ENCODE measurements at places on chromosomes 11 and 22.

- DNase-seq = no peak
These were observed 20.1 kb downstream of the OOSP3 start for GRCh38 chr11:59898650-59899049.

- no peak for DNase-seq
These were observed 5.0 kb upstream of the MTFP1 start for GRCh38 chr22:30420347-30421125.

DNA sequence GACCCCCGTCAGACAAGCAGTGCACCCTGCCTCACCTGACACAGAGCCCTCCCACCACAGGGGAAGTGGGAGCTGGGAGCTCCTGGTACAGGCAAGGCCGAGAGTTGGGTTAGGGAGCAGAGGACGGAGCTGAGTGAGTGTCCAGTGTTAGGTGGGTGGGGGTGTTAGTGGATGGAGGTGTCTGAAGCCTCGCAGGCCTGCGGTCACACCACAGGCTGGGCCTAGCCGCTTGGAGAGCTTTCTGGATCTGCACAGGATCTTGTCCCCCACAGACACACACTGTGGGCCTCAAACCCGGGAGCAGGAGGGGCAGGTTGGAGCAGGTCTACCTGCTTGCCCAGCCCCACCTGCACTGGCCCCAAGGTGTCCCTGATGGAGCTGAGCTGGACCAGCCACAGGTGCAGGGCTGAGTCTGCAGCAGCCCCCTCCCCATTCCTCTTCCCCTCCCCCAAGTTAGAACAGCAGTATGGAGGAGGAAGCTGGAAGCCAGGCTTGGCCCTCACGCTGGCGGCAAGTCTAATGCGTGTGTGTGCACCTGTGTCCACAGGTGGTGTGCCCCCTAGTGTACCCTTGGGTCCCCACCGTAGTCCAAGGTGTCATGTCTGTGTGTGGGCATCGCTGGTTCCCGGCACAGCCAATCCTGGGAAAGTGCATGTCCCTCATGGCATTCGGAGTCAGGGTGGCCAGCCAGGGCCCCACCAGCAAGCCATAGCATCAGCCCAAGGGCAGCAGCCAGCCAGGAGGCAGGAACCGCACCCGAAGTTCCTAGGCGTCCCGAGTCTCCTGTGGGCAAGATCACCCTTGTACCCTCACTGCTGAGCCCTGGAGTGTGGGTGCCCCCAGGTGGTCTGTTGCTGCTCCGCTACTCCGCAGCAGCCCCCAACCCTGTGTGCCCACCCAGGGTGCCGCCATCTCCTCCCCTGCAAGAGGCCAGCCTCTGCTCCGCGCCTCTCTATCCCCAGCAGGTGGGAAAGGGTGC is 2.0 kb upstream of the GATD1 start:
- no peak for DNase-seq

- DNase-seq = no peak
These were observed 95.7 kb downstream of the CWC15 start for GRCh38 chr11:94877443-94878200.

GRCh38 chr11:12172493-12173013 is 62.2 kb downstream of the MICAL2 start:
- DNase-seq = no peak

DNA sequence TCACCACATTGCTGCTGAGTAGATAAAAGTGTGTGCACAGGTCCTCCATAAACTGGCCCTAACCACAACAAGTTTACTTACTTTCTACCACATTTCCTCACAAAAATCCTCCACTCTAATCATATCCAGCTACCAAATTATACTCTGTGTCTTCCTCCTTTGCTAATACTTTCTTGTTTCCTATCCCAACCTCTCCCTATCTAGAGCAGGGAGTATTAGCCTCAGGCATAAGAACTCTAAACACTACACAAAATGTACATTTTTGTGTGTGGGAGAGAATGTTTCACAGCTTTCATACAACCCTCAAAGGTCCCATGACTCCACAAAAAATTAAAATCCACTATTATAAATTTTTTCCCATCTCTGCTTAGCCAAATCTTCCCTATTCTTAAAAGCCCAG is 72.4 kb downstream of the ATG16L2 start:
- DNase-seq = no peak

DNA sequence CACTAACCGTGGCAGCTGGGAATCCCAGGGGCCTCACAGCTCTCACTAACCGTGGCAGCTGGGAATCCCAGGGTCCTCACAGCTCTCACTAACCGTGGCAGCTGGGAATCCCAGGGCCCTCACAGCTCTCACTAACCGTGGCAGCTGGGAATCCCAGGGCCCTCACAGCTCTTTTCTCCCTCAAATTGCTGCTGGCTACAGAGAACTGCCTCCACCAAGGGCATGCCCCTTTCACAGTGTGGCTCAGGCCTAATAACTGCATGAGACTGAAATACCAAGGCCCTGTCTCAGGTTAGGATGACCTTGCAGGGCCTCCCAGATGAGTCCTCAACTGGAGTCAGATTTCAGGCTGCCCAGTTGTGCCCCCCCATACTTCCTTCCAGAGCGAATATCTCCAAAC is 35.1 kb upstream of the GGTLC2 start:
- DNase-seq = no peak

DNA sequence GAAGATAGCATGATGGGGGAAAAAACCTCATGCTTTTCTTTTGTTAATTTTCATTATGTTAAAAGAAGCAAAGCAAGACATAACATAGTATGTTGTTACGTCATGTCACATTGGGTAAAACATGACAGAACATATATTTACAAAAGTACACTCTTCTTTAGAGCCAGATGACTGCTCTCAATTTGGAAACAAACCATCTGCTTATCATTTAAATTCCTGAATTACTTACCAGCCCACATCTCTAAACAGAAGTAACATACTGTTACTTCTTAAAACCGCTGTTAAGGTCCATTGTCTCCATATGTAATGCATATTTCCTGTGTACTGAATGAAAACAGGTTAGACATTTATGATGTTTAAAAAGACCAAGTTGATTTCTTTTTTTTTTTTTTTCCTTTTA is 100.0 kb downstream of the TMEM135 start:
- DNase-seq = no peak

DNA sequence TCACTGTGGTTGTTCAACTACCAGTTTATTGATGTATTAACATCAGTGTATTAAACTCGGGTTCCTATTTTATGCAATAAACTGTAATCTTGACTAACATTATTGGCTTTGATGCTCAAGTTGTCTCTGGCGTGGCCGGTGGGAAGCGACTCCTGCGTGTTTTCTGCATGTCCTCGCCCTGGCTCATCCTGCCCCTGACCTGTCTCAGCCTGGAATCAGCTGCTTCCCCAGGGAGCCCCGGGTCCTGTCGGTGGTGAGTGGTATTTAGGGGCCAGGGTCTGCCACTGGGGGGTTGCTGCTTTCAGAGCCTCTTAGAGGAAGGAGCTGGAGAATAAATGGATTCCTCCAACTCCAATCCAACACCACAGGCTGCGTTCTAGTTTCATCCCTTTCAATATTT is 22.5 kb downstream of the IFITM10 start:
- no peak for DNase-seq

DNA sequence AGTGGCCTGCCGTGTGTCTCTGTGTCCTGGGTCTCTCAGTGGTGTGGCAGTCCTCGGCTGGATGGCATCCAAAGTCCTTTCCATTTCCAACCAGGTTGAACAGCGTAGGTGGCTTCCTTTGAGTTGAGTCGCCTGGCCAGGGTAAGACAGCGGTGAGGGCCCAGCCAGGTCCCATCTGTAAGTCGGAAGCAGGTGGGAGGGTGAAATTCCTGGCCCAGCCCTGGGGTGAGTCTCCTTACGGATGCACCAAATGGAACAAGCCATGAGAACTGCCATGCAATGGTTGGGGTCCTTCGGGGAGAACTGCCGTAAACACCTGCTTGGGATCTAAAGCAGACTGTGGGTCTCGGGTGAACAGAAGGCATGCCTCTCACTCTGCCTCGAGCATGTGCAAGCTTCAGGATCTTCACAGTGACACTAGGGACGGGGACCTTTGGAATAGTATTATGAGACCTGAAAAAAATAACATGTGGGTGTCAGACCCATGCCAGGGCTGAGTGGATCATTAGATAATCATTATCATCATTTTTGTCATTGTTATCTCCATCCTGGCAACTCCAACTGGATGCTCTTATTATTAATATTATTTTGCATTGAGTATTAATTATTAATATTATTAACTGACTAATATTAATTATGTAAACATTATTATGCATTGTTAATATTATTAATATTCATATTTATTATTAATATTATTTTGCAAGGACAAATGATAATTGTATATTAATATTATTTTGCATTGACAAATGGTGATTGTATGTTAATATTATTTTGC is 57.7 kb upstream of the LINC01488 start:
- DNase-seq = no peak

DNA sequence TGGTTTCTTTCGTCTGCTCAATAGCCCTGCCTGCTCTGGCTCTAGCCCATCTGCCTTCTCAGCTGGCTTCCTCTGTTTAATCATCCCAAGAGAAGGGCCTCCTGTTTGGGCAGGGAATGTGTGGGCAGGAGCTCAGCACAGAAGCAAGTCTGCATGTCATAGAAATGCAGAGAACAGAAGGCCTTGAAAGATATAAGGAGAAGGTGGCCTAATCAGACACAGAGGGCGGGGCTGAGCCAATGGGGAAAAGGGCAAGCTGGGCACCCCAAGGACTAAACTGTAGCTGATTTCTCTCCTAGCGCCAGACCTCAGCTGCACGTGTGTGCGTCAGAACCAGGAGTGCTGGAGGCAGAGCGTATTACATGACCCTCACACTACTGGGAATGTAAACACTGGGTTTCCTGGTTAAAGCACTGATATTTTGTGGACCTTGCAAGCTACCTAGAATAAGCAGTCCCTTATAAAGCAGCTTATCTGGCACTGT is 7.6 kb upstream of the CCKBR start:
- no peak for DNase-seq

- DNase-seq = no peak
These were observed 77.7 kb downstream of the TRIM44 start for GRCh38 chr11:35740061-35740799.

- no peak for DNase-seq
These were observed 51.9 kb upstream of the USP47 start for GRCh38 chr11:11789735-11790369.

DNA sequence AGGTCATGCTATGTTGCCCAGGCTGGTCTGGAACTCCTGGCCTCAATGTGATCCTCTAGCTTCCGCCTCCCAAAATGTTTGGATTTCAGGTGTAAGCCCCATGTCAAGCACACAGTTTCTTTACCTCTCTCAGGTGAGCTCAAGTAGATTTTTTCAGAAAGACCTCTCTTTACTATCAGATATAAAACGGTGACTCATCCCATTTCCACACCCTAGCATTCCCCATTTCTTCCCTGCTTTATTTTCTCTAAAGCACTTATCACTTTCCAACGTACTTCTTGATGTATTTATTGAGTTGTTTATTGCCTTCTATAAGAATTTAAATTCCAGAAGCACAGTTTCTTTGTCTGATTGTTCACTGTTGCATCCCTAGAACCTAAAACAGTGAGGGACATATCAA is 3.7 kb downstream of the TSG101 start:
- no peak for DNase-seq

DNA sequence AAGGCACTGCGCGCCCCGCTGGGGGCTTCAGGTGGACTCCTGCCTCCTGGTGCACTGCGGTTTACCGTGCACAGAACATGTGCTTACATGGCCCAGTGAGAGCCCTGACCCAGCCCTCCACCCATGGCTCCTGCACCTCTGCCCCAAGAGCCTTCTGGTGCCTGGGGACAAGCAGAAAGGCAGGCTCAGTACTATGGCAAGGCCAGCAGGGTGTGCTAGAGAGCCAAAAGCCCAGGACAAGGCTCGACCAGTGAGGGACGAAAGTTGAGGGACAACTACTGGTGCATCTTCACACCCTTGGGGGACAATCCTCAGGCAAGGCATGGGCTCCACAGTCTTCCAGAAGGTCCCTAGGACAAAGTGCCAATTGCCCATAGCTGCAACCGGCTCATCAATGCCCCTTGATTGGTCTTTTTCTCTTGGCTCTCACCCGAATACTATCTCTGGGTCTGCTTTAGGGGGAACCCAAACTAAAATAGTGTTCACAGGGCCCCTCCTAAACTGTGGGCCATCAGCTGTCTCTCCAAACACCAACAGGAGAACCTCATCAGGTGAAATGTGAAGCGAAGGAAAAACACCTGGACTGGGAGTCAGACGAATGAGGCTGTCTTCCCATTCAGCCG is 13.5 kb downstream of the PGA5 start:
- DNase-seq = peak; percentile 62

GRCh38 chr11:60924906-60925853 is 920 bp downstream of the TMEM132A start:
- no peak for DNase-seq

GRCh38 chr22:38631724-38632123 is 24.5 kb downstream of the FAM227A start:
- DNase-seq = no peak

DNA sequence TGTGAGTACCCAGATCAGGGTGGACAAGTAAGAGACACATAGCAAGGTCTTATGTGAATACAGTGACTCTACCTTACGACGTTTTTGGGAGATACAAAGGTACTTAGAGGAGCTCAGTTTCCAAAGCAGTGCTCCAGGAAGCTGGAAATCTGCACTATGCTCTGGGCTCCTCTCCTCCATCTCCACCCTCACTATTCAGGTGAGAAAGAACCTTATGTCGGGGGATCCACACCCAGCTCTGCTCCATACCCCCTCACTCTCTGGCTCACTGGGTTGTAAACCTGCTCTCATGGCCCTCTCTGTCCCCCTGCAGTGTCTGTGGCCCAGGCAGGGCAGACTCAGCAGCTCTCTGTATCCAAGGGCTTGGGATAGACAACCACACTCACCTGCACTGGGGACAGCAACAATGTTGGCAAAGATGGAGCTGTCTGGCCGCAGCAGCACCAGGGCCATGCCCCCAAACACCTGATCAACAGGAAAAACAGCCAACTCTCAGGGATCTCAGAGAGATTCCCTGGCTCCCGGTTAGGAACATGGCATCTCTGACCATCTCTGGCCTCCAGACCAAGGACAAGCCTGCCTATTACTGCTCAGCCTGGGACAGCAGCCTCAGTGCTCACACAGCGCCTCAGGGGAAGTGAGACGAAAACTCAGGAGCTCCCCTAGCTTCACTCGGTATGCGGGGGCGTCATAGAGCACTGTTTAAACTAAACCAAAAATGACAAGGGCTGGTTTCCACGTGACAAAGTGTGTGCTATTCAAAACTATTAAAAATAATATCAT is 60.9 kb upstream of the TOP3B start:
- no peak for DNase-seq

- DNase-seq = no peak
These were observed 63.4 kb downstream of the CD6 start for GRCh38 chr11:61034704-61035525.

DNA sequence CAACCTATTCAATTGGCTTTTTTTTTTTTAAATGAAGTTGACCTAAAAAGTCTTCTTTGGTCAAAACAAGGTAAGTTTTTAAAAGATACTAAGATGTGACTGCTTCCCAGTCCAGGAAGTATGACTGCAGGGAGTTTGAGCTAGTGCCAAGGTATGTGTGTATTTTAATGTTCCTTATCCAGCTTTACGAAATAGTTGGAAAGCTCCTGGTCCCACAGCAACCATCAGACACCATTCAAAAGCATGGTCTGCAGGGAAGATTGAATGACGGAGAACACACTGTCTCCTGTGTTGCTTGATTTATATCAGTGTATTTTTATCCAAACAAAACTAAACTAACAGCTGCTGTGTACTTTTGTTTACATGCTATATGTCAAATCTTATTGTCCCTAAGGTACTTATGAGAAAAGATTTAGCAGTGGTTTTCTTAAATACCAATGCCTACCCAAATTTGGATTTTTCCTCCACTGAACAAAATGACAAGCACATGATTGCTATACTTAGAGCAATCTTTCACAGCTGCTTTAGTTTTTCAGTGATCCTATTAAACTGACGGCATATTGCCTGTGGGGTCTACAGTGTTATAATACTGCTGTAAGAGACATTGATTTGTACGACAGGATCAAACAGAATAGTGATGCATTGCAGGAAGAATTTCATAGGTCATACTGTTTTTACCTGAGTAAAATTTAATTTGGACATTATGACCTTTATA is 122.9 kb downstream of the DCDC1 start:
- DNase-seq = no peak

Data from dorsolateral prefrontal cortex (tissue), 122 donors.